ENCODE measurements at places on chromosomes 16 and 17.
A peak's percentile ranks its signal among the peaks of the same experiment; 100 is the strongest.

DNA sequence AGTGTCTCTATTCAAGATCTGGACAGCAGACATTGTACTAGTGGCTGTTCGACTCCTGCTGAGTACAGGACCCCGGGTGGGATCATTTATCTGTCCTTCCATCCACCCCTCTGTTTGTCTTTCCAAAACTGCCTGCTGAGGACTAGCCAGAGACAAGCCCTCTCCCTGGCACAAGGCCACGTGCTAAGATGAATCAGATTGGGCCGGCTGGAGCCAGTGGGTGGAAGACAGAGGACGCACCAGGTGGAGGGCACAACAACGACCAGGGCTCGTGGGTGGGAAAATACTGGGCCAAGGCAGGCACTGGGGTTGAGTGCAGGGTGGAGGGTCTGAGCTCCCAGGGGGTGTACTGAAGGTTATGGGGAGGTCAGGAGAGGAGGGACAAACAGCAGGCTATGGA lies 1.4 kb upstream of the CA7 start:
- DNase-seq: no peak

DNA sequence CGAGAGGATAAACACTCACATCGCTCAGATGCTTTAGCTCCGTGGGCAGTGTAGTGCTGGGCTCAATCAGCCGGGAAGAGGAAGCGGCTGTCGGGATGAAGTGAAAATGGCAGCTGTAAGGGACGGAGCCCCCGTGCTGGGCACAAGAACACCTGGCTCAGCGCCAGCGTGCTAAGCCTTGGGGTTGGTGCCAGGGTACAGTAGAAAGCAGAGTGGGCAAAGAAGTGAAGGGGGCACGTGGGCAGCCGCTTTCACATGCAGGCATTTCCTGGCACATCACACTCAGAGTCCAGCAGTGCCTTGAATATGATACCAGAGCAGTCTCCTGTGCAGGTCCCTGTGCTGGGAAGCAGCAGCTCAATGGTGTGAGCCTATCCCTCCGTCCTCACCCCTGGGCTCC lies 51.1 kb upstream of the FOXF1 start:
- no peak for DNase-seq

DNA sequence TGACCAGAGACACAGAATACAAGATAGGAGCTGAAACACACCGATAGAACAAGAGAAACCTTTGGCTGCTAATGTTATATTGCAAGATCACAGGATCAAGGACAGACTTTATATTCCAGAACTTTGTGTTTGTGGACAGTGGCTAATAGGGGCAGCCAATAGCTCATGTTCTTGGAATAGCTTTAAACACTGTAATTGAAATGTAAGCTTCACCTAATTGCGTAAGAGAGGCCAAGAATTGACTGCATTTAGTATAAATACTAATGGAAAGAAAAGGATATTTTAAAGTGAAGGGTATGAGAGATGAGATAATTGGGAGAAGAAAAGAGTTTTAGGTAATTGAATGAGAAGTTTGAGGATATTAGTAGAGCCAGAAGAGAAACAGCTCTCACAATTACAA lies 758.8 kb downstream of the CDH11 start:
- DNase-seq: no peak

DNA sequence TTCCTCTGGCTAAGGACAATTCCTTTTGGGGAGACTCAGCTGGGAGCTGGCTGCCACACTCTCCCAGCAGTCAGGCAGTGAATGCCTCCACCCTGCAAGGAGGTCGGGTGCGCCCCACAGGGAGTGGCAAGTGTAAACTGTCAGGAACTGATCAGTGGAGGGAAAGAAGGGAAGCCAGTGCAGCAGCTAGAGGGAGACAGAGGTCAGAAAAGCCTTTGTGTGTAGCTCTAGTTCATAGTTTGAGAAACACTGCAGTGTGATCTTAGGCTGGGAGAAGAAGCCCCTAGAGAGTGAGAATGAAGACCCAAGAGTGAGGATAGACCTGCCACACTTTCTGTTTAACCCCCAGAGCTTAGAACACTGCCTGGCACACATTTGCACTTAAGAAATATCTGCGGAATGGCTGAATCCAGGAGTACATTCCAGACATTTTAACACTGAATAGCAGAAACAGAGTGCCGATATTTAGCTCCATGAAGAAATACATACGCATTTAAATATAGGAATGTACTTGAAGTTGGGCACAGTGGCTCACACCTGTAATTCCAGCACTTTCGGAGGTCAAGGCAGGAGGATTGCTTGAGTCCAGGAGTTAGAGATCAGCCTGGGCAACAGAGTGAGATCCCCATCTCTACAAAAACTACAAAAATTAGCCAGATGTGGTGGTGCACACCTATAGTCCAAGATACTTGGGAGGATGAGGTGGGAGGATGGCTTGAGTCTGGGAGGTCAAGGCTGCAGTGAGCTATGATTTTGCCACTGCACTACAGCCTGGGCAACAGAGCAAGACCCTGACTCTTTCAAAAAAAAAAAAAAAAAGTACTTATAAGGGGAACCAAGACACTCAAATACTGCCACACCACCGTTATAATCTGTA lies 11.1 kb upstream of the SLC5A11 start:
- no peak for DNase-seq

- DNase-seq: no peak
Measured at GRCh38 chr17:58039975-58040374, 32.9 kb upstream of the SRSF1 start.

GRCh38 chr17:49932138-49932723 lies 36.8 kb upstream of the DLX4 start:
- no peak for DNase-seq

- DNase-seq: no peak
Measured at GRCh38 chr16:2374644-2375043, 34.1 kb upstream of the ABCA3 start.

DNA sequence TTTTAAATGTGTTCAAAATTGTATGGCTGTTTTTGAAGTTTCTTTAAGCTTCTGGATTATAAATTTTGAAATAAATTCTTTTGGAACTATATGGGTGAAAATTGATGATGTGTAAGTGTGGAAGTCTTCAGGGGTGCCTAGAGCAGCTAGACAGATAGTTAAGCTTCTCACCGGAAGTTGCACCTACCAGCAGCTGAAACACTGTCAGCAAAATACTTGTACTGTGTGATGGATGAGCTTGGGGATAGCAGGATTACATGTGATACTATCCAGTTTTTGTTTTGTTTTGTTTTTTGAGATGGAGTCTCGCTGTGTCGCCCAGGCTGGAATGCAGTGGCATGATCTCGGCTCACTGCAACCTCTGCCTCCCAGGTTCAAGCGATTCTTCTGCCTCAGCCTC lies 19.7 kb downstream of the RBL2 start:
- no peak for DNase-seq

- DNase-seq: no peak
Measured at GRCh38 chr17:78958641-78959127, 21.0 kb downstream of the LGALS3BP start.

GRCh38 chr16:74034862-74035261 lies 261.8 kb upstream of the PSMD7 start:
- no peak for DNase-seq

GRCh38 chr16:67109407-67110135 lies at the start of gene PHAF1:
TSS of gene PHAF1 (plus strand) at chr16:67109941. CDS start at chr16:67110176, 235 bp downstream.
- peak; percentile 91 for DNase-seq

DNA sequence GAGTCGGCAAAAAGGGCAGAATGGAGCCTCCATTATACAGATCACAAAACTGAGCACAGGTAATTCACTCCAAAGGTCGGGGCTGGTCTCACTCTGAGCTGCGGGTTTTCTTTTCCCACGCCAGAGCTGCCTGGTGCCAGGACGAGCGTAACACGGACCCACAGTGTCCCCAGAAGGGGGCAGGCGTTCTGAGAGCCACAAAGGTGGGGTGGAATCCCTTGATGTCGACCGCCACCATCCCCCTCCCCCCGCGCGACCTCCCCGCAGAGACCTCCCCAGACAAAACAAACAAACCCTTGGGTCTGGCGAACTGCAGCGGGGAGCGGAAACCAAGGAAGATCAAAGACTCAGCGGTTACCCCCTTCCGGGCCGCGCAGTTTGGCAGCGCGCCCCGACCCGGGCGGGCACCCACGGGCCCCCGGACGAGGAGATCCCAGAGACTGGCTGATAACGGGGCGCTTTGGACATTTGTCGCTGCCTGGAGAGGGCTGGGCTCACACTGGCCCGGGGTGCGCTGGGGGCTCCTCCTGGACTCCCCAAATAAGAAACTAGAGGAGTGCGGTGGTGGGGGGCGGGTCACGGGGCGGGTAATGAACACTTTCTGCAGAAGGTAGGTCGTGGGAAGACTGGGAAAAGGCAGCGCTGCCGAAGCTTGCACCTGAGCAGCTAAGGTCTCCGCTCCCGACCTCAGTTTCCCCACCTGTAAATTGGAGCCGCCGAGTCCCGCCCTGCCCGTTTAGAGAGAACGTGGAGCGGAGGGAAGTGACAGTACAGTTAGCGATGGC lies 664 bp upstream of the NKD1 start:
- DNase-seq: peak; percentile 15

- no peak for DNase-seq
Measured at GRCh38 chr17:36463916-36464764, 22.3 kb upstream of the ZNHIT3 start.

- DNase-seq: no peak
Measured at GRCh38 chr16:89921131-89921701, 1.9 kb upstream of the TUBB3 start.

DNA sequence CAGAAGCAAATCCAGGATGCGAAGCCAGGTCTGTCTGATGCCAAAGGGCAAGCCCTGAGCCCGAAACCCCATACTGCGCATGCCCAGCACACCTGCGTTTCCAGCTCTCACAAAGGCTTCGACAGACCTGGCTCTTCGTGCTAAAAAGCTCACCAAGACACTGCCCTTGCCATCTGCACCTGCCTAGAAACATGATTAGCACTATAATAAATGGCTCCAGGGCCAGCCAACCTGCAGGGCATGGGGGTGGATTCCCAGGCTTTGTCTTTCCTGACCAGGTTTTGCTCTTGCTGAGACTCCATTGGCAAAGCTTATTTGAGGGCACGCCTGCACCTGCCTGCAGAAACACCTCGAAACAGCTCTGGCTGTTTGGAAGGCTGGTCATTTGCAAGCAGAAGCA lies 14.4 kb upstream of the PLD6 start:
- no peak for DNase-seq

- no peak for DNase-seq
Measured at GRCh38 chr16:27495191-27495590, 54.5 kb downstream of the GTF3C1 start.

- DNase-seq: no peak
Measured at GRCh38 chr16:50298075-50298460, 31.7 kb downstream of the ADCY7 start.

GRCh38 chr16:87835882-87836331 lies 33.4 kb downstream of the SLC7A5 start:
- DNase-seq: no peak

DNA sequence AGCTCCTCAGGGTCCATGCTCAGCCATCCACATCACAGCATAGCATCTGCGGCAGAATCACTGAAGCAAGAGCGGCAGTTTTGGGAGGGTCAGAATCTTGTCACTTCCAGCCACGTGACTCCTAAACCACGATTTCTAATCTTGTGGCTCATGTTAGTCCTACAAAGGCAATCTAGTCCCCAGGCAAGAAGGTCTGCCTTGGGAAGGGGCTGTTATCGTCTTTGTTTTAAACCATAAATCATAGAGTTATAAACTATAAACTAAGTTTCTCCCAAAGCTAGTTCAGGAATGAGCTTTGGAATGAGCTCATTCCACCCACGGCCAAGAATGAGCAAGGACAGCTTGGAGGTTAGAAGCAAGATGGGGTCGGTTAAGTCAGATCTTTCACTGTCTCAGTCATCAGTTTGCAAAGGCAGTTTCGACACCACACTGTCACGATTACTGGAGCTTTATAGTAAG lies 20.8 kb upstream of the DNAH17 start:
- no peak for DNase-seq

DNA sequence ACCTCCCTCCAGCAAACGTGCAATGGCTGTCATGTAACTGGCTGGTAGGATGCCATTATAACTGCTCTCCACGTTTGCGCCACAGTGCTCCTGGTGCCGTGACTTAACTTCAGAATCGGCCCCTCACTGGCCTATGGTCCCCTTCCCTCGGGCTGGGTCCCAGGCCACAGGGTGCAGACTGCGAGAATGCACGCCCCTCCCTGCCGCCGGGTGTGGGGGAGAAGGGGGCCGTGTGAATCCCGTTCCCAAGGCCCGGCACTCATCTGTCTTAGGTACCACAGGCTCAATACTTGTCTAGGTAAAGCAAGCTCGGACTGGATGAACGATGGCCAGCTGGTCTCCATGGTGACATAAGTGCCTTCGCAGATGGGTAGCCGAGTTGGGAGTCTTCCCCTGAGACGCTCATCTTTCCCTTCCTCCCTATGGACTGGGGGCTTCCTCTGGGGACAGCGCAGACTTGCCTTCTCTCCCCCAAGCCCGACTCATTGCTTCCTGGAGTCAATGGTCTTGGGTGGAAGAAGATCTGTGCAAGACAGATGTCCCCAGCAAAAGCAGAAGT lies 37.8 kb downstream of the TIMM22 start:
- DNase-seq: no peak

GRCh38 chr16:54062361-54063278 lies 224.0 kb downstream of the IRX3 start:
- DNase-seq: no peak

- DNase-seq: no peak
Measured at GRCh38 chr16:19119564-19119963, 5.8 kb downstream of the ITPRIPL2 start.

GRCh38 chr17:8225813-8226535 lies 15.6 kb upstream of the AURKB start:
- peak; percentile 4 for DNase-seq

- no peak for DNase-seq
Measured at GRCh38 chr16:31277659-31278260, 18.0 kb downstream of the ITGAM start.

- DNase-seq: no peak
Measured at GRCh38 chr17:74854792-74855191, 4.9 kb downstream of the GRIN2C start.

DNA sequence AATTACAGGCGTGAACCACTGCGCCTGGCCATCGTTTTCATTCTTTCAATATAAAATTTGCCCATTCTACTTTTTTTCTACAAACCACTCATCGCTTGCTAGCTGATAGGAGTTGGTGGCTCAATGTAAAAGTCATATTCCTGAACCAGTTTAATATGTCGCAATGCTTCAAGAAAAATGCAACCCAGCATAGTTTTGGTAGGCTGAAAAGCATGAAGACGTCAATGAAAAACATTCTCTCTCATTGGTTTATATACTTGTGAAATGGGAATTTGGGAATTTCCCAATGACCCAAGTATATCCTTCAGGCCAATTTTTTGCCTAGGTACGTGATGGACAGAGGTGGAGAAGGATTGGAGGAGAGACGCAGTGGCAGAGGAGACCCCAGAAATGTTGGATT lies 26.9 kb downstream of the USP43 start:
- DNase-seq: no peak

GRCh38 chr16:15487336-15488284 lies 53.2 kb downstream of the BMERB1 start:
- no peak for DNase-seq

GRCh38 chr17:59441464-59442096 lies 110.1 kb downstream of the YPEL2 start:
- no peak for DNase-seq

DNA sequence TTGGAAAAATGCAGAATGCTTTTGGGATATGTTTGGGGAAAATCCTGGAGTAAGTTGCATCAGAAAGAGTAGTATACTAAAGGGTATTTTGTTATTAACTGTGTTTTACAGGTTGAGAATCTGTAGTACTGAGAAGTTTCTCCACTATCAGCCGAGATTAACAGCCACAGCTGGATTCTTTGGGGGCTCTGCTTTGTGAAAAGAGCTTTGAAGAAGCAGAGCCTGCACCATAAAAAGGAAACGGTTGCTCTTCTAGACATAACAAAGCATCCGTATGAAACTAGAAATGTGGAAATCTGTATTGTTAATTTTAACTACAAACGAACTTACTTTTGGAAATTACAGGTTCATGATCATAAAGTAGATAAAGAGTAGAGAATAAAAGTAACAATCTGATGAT lies 5.3 kb downstream of the NLK start:
- DNase-seq: no peak
